ENCODE measurements at places on chromosomes 1 and 21.

DNA sequence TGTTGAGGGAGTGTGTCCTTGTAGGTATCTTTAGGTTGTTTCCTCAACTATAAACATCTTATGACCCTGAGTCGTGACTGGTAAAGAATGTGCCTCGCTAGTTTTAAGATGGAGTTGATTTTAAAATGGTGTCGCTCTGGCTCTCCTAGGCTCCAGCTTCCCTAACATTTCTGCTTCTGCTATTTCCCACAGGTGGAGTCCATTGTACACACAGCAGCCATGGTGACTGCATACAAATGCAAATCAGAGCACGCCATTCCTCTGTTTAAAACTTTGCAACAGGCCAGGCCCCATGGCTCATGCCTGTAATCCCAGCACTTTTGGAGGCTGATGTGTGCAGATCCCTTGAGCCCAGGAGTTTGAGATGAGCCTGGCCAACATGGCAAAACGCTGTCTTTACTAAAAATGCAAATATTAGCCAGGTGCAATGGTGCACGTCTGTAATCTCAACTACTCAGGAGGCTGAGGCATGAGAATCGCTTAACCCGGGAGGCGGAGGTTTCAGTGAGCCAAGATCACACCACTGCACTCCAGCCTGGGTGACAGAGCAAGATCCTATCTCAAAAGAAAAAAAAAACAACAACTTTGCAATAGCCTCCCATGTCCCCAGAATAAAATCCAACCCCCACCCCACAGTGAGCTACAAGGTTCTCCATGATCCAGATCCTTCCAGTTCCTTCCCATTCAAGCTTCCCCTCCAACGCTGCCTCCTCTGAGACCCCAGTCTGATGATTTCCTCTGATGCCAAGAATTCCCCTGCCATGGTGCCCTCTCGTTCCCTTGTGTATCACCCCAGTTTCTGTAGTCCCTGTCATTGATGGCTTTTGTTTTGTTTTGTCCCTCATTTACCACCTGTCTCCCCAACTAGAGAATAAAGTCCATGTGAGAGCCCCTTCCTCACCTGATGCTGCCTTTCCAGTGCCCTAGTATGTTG, 36.9 kb upstream of the KLHDC7A start:
- no peak for DNase-seq

- DNase-seq: no peak
Observed at GRCh38 chr1:41784531-41785274, 134.0 kb downstream of the HIVEP3 start.

- DNase-seq: no peak
Observed at GRCh38 chr21:43012596-43012995, 38.2 kb downstream of the PKNOX1 start.

- no peak for DNase-seq
Observed at GRCh38 chr1:65949230-65949626, 156.5 kb downstream of the PDE4B start.

- no peak for DNase-seq
Observed at GRCh38 chr1:53375440-53375839, 47.6 kb upstream of the LRP8 start.

- no peak for DNase-seq
Observed at GRCh38 chr1:77281491-77282186, at the start of gene AK5. Gene AK5 (plus strand): TSS chr1:77282019. CDS start chr1:77282314, 295 bp downstream.

GRCh38 chr1:6000444-6001288, 8.4 kb upstream of the NPHP4 start:
- DNase-seq: no peak

- peak; percentile 12 for DNase-seq
Observed at GRCh38 chr1:193674292-193674944, 488.0 kb upstream of the B3GALT2 start.

DNA sequence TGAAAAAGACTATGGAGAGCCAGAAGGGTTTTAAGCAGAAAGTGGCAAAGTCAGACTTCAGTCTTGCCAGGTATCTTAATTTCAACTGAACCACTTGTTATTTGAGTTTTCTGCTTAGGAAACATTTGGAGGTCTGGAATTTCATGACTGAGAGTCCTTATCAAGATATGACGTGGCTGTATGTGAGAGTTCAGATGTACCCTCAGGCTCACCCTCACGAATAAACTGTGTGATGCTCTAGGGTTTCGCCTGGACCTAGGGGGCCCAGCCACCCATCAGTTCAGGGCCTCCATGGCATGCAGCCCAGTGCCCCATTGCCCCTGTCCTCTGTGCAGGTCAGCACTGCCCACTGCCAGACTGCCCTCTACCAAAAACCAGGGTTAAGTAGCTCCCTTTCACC, 30.6 kb upstream of the TADA1 start:
- DNase-seq: no peak

DNA sequence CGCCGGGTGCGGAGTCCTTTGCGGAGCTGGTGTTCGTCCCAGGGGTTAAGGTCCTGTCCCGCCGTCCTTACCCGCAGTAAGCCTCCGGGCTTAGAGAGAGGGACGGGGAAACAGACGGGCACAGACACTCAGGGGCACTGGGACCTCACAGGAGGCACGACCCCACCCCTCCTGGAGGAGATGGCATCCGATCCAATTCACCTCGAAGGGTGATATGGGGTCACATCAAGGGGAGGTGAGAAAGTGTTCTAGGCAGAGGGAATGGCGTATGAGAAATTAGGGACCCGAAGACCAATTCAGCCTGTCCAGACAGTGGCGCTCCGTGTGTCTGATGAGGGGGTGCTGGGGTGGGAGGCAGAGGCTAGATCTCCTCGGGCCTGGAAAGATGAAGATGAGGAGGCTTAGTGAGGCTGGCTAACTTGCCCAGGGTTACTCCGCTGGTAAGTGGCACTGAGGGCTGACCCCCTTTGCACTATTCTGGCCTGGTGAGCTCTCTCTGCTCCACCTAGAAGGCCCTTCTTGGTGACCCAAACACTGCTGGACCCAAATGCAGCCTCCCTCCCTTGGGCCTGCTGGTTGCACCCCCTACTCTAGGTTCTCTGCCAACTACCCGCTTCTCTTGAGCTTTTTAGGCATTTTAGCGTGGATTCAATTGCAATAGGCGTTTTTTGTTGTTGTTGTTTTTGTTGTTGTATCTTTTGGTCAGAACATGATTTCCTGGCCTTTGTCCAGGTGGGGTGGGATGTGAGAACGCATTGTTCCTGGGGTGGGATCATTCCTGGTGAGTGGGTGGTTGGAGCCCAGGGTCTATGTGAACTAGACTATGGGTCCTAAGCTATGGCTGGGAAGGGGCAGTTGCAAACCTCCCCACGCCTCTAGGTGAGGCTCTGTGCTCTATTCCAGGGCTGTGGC, 12.3 kb downstream of the BTBD19 start:
- no peak for DNase-seq

- peak; percentile 26 for DNase-seq
Observed at GRCh38 chr1:159211331-159212136, 6.9 kb downstream of the ACKR1 start.

DNA sequence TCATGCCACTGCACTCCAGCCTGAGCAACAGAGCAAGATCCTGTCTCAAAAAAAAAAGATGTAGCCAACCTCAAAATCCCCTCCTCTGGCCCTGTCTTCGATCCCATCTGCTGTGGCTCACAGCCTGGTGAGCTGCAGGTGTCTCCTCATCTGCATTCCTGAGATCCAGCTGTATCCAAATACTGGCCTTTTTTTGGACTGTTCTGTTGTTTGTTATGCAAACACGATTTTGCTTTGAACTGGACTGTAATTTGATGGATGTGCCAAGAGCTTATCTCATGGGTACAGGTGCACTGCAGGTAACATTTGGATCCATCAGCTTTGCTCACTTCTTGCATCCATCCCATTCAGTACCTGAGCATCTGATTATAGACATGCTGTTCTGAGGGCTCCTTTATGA, 14.1 kb upstream of the FAM43B start:
- DNase-seq: no peak

DNA sequence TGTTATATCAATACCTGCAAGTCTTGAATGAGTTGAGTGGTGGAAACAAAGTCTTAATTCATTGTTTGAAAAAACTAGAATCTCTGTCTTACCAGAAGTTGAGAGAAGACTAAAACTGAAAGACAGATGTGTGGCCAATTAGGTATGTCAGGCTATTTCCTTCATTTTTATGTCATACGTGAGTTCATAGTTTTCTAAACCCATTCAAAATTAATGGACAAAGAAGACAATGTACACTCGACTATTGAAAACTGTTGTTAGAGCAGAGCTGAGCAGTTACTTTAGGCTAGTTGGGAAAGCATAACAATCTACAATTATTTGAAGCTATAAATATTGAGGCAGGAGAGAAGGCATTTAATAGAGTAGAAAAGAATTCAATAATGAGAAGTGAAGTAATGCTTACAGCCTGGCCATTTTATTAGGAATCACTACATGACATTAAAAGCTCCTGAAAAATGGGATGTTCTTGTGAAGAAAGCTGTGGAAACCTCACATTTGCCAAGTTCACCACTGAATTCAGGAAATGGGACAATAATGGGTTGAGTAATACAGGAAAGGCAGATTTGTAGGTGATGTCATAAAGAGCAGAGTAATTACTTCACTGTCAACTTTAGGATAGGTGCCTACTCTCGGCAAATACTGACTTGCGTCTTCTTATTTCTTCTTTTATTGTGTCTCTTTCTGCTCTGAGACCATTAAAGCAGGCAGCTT, 204.4 kb downstream of the PLA2G4A start:
- DNase-seq: no peak

DNA sequence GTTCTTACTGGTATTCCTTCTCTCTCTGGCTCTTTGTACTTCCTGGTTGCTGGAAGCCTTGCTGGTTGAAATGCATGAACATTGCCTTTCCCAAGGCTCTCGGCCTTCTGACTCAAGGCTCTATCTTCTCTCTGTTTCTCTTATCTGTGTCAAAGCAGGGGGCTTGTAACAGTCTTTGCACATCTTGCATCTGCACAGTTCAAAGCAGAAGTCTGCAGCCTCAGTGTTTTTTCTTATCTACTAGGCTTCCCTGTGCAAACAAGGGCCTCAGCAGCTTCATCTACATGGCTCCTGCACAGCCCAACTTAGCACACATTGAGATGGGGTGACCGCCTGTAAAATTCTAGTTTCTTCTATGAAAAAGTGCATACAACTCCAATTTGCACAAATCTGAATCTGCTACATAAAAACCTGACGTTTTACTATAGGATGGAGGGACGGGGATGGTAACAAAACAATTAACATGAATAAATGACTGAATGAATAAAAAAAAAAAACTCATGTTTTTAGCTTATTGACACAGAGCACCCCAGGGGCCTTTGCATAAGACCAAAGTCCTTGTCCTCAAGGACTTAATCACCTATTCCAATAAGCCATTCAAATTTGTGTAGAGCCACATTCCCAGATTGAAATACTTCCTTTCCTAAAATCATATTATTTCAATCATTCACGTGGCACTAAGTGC, 458.3 kb downstream of the LMO4 start:
- DNase-seq: no peak

DNA sequence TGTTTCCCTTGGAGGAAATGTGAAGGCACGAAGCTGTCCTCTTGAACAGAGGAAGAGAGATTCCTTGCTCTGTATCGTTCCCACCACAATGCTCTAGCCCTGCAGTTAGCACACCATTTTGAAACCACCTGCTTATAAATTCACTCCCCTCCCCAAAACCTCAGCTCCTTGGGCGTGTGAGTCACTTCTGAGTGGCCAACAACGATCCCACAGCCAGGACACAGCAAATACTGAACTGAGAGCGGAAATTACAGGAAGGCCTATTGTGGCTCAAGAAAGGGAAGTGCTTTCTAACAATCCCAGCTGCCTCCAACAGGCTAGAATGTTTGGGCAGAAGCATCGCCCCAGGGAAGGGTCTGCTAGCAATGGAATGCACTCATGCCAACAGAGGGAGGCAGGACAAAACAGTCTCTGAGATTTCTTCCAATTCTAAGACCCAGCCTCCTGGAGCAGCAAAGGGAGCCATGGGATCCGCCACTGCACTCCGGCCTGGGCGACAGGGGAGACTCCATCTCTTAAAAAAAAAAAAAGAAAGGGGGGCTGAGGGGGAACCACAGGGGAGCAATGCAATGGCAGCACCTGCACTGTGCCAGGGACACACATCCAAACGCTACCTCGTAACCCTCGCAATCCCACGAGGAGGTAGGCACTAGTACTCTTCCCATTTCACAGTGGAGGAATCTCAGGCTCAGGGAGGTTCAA, 1.9 kb downstream of the TMEM53 start:
- DNase-seq: no peak

DNA sequence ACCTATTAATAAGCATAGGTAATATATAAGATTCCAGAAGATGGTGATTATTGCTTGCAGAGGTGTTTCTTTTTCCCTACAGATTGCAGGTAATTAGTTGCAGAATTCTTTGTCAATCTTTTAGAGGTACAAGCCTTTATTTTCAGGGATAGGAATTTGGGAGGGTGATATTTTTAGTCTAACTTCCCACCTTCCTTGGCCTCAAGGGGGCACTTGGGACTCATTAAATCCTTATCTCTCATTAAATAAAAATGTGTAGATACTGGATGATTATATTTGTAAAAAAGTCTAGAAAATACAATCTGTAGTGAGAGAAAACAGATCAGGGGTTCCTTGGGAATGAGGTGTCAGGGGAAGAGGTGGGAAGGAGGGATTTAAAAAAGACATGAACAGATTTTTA, 179.2 kb downstream of the PATJ start:
- DNase-seq: no peak

GRCh38 chr1:88985032-88985431, 7.4 kb downstream of the KYAT3 start:
- no peak for DNase-seq

DNA sequence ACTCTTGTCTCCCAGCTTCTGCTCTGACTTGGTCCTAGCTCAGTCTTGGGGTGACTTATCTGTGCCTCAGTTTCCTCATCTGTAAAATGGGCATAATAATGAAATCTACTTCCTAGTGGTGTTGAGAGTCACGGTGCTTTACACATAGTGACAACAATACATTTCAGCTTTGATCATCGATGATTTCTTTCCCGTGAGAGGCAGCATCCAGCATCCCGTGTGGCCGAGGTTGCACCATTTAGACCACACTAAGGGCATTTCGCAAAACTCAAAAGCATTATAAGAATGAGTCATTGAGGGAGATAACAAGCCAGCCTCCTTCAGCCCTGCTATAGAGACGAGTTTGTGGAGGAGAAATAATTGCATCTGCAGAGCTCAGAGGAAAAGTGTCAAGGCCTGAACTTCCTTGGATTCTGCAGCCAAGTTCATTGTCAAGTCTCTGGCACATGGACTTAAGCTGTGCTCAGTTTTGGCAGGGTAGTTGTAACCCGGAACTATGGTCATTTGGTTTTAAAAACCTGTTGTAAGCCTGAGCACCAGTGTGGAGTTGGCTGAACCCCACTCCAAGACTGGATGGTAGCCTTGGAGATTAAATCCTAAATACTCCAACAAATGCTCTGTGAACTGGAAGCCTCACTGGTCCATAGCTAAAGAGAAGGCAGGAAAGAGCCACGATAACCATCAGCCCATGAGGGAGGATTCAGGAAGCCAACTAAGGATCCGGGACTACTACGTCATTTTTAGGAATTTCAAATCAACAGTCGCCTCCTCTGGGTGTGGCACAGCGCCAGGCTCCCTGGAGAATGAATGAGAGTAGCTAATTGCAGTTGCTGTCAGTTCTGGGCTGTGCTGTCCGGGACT, 64.2 kb downstream of the TCP10L start:
- peak; percentile 43 for DNase-seq
